Sigmoid colon (tissue), 7 donors: ENCODE measurements at places on chromosomes 2 and 18. TPM values are rescaled to one million over a fixed set of nuclear protein-coding genes. Genes with fewer than 3 reads are reported as not detected.

- DNase-seq, result no peak
Observed at GRCh38 chr2:112939425-112939824, 28.5 kb downstream of the IL37 start.

GRCh38 chr2:97738179-97739019 is 25.0 kb downstream of the ZAP70 start:
- DNase-seq, result no peak

DNA sequence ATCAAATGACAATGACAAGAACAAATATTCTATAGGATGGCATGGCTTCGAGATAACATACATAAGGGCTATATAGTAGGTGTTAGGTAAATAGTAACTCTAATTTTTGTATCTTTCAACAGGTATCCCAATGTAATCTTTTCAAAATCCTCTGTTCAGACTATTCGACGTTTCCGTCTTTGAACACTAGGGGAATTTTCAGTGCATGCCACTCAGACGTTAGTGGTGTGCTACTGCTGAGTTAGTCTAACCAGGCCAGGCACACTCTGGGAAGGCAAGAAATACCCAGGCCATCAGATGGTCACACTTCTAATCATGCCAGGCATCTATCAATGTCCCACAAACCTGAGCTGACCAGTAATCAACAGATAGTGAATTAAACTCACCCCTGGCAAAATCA is 14.6 kb upstream of the CREG2 start:
- no peak for DNase-seq

DNA sequence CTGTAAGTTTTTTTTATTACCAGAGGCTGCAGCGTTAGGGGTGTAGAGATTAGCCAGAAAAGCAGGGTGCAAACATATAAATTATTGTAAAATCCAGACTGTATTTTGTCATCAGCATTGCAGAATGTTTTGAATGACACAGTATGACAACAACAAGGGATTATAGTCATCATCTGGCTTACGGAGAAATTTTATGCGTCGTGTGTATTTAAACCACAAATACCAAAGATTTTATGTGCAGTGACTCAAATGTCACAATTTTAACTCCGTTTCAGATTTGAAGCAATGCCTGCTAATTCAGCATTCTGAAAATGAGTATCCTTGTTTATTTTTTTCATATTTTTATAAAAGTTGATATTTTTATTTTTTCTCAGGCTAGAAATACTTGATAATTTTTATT is 19.4 kb upstream of the TMX3 start:
- no peak for DNase-seq

DNA sequence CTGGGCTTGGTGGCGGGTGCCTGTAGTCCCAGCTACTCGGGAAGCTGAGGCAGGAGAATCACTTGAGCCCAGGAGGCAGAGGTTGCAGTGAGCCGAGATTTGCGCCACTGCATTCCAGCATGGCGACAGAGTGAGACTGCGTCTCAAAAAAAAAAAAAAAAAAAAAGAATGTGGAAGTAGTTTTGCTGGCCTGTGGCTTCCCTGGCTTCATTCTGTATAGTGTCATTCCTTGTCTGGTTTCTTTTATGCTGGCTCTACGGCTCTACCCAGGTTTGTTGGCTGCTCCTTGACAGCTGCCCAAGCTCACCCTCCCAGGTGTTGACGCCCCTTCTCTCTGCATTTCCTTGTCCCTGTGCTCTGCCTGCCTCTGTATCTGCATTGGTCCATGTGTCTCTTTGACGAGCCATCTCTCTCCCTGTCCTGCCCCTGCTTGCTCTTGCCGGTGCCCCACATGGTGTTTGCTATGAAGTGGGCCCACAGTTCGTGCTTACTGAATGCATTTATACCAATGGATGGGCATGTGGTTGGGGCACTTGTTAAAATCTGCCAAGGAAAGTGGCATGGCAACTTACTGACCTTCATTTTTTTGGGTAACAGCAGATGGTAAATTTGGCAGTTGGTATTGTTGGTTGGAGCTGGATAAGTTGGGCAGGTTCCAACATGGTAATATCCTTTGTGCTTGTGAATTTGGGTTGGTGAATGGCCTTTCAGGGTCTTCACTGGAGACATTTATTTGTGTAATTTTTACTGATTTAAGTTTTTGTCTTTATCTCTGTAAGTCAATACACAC is 113.9 kb downstream of the MAP4K4 start:
- no peak for DNase-seq

DNA sequence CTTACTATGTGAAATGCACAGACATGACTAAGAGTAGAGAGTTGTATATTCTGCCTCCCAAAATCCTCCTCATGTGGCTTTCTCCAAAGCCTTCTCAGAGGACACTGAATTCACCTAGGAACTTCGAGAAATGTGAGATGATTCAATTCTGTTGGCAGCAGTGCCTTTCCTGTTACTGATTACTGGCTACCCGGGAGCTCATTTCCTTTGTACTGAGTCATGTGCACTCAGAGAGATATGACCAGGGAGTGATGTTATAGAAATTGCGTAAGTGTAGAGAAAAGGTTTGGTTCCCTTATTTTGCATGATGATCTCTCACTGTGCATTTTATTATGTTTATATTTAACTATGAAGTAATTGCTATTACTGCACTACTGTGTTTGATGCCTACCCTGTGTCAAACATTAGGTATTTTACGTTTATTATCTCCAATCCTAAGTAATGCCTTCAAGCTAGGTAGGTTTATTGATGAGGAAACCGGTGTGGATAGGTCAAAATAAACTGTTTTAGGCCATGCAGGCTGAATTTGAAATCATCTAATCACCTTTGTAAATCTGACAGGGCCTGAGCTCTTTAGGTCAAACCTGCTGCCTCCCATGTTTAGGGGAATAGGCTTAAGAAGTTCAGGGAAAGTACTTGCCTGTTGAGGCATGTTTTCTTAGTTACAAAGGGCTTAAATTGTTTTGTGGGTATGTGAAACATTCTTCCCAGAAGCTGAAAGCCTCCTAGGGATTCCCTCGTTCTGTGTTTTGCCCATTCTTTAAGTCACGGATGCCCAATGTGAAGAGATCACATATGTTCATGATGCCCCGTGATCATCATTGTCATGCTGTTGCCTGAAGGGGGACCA is 86.8 kb downstream of the FMNL2 start:
- no peak for DNase-seq

DNA sequence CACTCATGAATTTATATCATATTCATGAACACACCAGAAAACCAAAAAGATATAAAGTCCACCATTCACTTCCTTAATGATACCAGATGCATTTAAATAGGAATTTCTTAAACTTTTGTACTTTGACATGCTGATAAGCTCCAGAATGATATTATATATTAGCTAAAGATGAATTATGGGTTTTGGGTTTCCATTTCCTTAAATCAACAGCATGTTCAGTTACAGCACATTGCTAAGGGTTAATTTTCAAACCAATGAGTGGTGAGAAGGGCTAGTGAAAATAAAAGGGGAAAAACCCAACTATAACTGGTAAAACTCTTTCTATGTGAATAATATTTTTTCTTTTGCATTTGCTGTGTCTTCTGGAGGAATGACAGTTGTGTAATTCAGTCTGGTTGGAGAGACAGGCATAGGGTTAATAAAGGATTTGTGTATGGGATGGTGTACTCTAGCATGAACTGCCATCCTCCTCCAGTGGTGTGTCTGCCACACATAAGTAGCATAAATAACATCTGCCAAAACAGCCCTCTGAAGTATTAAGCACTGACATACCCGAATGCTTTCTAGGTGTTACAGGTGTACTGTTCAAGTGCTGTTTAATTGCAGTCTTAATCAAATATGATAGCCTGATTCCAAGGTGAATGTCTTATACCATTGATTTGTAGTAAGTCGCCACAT is 19.3 kb upstream of the CPS1 start:
- no peak for DNase-seq

The GPBAR1 gene
- total RNA-seq, result 7.1 TPM
